ENCODE measurements at places on chromosomes 1 and 21.

- no peak for DNase-seq
These were observed 44.1 kb upstream of the KCND3 start for GRCh38 chr1:112033439-112034120.

- no peak for DNase-seq
These were observed 194.8 kb upstream of the C8B start for GRCh38 chr1:57160594-57160993.

DNA sequence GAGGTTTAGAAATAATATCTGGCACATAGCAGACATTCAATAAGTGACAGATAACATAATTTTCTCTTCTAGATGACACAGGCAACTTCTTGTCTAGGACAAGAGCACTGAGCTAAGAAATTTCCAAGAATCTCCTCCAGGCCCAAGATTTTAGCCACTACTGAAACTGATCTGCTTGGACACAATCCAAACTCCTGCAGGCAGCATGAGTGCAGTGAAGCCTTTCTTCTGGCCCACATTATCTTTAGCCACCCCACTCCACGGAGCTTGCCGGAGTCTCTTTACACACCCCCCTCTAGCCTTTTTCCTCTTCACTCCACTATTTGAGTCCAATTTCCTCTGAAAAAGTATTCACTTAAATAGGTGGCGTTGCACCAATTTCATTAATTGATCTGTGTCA is 142.9 kb upstream of the DUSP10 start:
- no peak for DNase-seq

GRCh38 chr1:36475910-36476604 is 6.7 kb downstream of the CSF3R start:
- no peak for DNase-seq

DNA sequence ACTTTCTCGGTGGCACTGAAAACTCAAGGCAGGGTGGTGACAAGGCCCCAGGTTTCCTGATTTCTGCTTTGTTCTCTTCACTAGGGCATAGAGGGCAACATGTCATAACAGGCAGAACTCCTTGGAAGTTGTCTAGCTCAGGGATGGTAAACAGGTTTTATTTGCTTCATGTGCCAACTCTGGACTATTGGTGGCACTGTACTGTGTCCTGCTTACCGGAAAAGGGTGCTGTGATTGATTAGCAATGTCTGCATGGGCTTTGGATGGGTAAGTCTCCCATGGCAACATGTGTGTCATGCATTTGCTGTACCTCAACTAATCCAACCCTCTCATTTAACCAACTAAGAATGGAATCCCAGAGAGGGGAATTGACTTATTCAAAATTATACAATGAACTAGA is 70.7 kb upstream of the USP24 start:
- DNase-seq, result no peak
